ELF-1 (cell line): ENCODE measurements at places on chromosomes 1 and 21.

DNA sequence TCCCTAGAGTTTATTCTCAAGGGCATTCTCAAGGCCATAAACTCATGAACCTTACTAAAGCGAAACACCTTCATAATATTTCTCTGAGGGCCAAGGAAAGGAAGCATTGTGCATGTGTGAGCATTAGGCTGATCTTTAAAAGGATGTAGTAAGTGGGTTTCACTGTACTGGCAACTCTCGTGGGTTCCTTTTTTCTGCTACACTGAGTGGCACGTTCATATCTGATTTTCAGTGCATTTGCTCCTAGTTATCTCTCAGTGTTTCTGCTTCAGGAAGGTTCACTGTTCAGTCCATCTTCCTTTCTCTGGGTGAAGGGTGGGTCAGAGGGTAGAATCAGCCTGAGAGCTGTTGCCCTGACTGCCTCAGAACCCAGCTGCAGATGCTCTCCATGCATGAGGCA lies 192.8 kb upstream of the ADGRL2 start:
- DNase-seq: no peak

GRCh38 chr1:69929308-69930057 lies 275.9 kb downstream of the LRRC40 start:
- no peak for DNase-seq

DNA sequence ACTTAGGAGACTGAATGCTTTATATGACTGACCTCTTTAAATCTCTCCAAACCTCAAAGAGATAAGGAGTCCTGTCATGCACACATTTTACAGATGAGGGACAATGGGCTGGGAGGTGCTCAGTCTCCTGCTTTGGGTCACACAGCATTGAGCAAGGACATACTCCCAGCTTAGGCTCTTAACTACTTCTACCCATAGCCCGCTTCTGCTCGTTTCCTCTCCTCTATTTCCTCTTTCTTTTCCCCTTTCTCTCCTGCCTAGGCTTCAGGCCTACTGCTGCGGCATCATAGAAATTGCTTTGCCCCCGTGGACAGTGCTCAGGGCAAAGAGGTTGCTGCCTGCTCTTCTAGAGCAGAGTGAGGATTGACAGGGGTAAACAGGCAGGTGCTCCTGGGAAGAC lies 12.4 kb upstream of the ZNF691 start:
- no peak for DNase-seq

GRCh38 chr1:196271212-196271947 lies 336.9 kb downstream of the KCNT2 start:
- no peak for DNase-seq

DNA sequence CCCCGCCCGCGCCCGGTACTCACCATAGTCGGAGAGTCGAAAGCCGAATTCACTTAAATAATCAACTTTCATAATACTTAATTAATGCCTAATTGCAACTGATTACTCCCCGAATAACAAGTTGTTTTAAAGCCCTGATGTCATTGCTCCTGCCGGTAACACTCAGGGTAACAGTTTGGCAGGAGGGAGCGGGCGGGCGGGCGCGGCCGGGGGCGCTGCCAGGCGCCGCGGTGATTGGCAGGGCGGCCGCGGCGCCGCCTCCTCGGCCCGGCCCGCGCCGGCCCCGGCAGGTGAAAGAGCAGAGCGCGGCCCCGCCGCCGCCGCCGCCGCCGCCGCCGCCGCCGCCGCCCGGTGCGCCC lies 102.2 kb downstream of the CASZ1 start:
- DNase-seq: peak; percentile 25

- DNase-seq: no peak
Observed at GRCh38 chr1:37162059-37162458, 127.7 kb upstream of the GRIK3 start.

GRCh38 chr1:94892604-94893254 lies 34.2 kb downstream of the CNN3 start:
- no peak for DNase-seq

DNA sequence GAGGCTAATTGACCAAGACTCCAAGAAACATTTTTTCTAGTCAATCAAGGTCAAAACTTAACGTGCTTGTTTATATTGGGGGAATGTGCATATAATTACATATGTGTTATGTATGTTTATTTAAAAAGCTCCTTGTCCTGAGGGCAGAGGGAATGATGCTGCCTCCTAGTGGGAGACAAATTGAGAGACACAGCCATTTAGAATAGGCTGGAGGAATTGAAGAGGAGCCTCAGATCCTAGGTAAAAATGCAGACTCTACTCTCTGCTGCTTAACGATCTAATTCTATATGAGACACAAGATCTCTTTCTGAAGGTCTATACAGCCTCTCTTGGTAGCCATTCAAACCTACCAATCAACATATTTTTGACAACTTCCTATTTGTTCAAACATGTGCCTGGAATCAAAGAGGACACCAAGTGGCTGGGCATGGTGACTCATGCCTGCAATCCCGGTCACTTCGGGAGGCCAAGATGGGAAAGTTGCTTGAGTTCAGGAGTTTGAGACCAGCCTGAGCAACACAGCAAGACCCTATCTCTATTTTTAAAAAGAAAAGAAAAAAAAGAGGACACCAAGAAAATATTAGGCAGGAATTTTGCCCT lies 136.6 kb upstream of the ZNF648 start:
- DNase-seq: no peak
